ENCODE measurements at places on chromosomes 3 and 15.

GRCh38 chr3:46947981-46948791 lies 28.4 kb downstream of the CCDC12 start:
- DNase-seq: no peak

GRCh38 chr3:139052802-139053600 lies 8.3 kb upstream of the PRR23C start:
- no peak for DNase-seq

DNA sequence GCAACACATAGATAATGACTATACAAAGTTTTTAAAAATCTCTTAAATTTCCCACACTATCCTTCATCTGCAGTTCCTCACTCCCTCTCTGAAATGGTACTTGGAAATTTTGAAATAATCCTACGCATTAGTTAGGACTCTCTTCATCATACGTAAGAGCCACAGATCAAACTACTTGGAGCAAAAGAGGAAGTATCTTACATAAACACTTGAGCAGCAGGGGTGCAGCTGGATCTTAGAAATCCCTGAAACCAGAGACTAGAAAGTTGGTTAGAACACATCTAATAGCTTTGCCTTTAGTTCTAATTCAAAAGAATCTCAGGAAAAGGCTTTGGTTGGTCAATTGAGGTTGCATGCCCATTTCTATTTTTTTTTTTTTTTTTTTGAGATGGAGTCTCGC lies 38.8 kb upstream of the ZNF445 start:
- DNase-seq: no peak

- DNase-seq: no peak
Observed at GRCh38 chr3:130386604-130387263, 41.3 kb downstream of the COL6A5 start.

GRCh38 chr15:65374821-65375401 lies 2.9 kb downstream of the IGDCC3 start:
- DNase-seq: no peak

GRCh38 chr15:69906256-69907185 lies 191.2 kb downstream of the TLE3 start:
- no peak for DNase-seq

GRCh38 chr3:111069974-111070771 lies 1.4 kb upstream of the NECTIN3 start:
- DNase-seq: no peak

DNA sequence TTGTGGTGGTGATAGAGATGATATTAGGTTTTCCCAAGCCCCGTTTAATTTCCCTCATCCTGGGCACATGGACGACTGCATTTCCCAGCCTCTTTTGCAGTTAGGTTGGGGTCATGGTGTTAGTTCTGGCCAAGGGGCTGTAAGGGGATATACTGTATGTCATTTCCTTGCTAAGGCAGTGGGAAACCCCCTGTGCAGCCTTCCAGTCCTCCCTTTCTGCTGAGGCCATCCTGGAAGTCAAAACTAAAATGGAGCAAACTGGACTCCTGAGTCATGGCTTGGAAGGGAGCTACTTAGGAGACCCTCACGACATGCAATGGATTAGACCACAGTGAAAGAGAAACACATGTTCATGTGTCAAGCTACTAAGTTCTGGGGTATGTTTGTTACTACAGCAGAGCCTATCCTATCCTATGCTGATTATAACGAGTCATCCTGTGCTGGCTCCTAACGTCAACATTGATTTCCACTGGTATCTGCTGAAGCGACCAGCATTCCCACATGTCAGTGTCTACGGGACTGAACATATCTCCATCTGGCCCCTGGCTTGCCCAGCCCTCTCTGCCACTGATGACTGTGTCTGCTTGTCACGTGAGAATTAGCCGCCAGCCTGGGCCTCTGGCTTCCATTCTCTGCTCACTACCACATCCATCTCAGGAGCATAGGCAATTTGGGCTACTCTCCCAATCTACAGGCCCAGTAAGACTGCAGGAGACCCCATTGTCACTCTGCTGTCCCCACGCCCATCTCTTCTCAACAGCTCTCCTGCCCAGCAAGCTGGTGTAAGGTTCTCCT lies 85.6 kb upstream of the MEF2A start:
- DNase-seq: no peak

DNA sequence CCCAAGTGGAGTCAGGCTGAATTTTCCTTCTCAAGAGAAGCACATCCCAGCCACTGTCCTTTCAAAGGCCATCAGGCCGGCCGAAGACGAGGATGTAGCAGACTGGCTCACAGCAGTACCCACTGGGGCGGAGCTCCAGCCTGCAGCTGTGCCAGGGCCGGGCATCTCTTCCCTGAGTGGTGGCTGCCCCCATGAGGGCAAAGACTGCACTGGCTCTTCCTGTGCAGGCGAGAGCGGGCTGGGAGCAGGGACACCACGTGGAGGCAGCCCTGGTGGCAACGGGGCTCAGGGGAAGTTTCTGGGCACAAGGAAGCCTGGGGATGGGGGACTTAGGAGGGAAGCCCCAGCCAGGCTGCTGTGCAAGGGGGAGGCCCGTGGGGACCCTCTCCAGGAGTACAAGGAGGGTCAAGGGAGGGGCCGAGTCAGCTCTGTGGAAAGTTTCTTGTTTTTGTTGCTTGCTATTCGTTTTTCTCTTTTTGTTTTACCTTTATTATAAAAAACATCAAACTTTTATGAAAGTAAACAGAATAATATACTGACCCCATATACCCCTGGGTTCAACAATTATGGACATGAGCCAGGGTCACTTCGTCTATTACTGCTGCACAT lies 66.1 kb downstream of the RPN1 start:
- peak; percentile 27 for DNase-seq

- no peak for DNase-seq
Observed at GRCh38 chr3:152508705-152509104, 240.0 kb downstream of the MBNL1 start.

- DNase-seq: peak; percentile 98
Observed at GRCh38 chr15:67125589-67126502, 60.4 kb downstream of the SMAD3 start.

- DNase-seq: no peak
Observed at GRCh38 chr3:7207125-7207524, 346.2 kb downstream of the GRM7 start.

DNA sequence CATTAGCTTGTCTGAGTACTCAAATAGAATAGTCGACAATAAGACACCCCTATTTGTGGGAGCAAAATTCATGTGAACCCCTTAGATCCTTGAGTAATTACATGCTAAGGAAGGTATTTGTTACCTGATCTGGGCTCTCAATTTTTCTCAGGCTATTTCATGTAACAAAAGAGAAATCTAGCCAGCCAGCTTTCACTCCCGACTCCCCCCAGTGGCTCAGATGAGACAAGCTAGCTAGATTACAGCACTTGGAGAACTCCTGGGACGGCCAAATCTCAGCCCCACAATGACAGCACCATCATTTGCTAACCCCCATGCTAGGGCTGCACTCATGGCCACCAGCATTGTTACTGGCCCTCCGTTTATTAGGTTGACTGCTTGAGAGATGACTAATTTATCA lies 41.3 kb downstream of the GLDN start:
- no peak for DNase-seq

DNA sequence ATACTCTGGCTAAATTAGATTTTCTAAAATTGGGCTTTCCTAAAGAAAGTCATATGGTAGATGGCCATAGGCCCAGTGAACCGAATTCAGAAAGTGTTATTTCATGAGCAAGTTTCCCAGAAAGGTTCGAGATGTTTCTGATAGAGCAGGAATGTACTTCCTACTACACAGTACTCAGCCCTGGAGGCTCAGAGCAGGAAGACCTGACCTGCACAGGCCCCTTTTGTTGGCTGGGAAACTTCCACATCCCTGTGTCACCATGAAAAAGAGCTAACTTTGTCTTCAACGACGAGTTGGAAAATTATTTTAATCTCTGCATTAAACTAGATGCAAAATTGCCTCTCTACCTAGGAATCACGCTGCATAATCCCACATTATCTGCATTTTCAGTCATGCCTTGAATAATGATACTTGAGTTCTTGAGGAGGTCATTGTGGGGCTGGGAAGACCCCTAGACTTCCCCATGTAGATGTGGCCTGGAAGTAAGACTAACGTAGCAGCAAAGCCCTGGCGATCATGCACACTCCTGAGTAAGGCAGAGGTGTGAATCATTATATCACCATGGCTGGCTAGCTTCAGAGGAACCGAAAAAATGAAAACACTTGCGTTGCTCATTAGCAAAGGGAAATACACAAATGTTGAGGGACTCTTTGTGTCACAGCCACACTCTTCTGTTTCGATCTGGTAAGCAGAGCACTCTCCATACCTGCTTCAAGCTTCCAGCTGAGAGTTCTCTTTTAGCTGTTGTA lies 47.1 kb downstream of the CMTM7 start:
- DNase-seq: no peak

- no peak for DNase-seq
Observed at GRCh38 chr15:27622371-27622770, 476.7 kb downstream of the OCA2 start.
